Activated CD4-positive, alpha-beta T cell treated with anti-CD3 and anti-CD28 coated beads, Interleukin-2, Interleukin-4, amounts not matched to agents 100 ng/mL and 50 ng/mL, durations not matched to agents 16 hours and 8 hours (primary cell): ENCODE measurements at places on chromosomes 2 and 18.

DNA sequence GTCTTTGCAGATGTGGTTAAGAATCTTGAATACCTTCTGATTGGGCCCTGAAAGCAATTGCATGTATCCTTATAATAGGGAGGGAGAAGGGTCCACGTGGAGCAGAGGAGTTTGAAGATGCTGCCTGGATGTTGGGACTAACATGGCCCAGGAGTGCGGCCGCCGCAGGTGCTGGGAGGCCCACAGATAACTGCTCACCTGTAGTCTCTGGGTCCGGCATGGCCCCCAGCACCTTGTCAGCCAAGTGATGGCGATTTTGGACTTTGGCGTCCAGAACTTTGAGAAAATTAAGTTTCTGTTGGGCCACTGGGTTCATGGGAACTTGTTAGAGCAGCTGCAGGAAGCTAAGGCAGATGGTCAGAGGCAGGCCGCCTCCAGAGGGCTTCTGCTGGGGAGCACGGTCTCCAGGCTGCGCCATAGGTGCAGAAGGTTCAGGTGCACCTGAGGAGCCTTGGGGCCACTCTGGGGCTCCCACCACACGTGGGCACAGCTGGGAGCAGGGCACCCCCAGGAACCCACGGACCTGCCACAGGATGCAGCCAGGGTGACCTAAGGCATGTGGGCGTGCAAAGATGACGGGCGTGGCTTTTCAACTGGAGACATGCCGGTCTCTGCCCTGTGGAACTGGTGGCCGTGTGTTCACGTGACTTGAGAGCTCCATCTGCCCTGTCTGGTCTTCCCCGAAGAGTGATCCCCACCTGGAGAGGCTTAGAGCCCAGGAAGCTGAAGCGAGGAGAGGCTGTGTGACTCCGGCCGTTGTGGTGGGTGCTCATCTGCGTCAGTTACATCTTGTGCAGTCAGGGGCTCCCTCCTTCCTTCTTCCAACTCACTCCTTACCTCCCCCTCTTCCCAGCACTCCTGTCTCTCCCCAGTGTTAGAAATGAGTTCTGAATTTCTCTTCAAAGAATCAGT is 277.3 kb downstream of the AGAP1 start:
- DNase-seq = no peak

DNA sequence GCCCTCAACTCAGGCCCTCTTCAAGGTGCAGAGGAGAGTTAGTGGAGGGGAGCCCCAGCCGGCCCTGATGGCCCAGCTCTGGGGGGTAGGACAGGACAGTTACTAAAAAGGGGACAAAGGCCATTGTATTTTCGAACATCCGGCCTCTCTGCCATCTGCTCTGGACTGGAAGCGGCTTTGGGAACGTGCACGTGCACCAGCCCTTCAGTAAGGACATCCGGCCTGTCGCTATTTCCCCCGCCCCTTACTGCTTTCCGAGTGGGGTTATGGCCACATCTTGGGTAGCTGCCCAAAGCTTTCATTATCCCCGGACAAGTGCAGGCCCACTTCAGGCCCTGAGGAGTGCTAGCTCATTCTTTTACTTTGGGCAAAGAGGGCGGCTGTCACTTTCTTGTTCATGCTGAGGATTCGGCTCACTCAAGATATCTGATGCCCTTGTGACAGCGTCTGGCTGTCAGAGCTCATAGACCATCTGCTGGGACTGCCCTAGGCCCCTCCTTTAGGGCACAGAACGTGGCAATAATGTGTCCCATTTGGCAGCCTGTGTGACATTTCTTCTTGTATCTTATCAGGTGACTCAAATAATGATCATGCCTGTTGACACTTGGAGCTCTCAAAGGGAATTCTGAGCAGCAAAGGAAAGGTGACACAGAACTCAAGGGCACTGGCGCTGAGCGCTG is 17.5 kb downstream of the SLC4A3 start:
- no peak for DNase-seq

GRCh38 chr2:71704688-71705087 is 251.3 kb downstream of the DYSF start:
- no peak for DNase-seq

GRCh38 chr18:48966523-48966922 is 15.8 kb upstream of the SMAD7 start:
- DNase-seq = no peak

DNA sequence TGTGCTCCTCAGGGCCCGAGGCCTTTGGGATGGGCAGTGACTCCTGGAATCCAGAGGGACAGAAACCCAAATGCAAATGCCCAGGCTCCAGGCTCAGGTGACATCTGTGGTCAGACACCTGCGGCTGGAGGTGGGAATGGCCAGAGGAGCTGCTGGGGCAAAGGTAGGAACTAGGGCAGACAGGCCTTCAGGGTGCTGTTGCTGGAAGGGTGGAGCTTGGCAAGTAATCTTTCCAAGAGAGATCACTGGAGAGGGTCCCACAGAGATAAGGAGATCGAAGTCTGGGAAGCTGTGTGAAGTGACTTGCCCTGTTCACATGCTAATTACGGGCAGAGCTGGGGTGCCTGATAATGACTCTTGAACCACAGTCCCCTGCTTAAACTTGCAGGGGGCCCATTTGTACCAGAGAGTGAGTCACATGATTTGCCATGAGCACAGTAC is 82.4 kb downstream of the ACAA2 start:
- no peak for DNase-seq

DNA sequence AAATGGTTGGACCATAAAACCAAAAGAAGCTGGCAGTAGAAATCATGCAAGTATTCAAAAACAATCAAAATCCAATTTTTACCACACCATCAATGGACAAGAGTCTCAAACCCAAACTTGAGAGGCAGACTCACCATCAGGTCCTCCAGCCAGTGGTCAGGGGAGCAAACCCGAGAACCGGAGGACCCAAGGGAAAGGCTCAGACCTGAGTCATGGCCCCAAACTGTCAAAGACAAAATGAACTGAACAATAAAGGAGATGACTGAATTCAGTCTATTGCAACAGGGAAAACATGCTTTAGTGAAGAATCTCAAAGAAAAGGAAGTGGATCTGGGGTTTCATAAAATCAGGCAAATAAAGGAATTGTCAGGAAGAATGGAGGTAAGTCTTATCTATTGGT is 150.7 kb upstream of the MGAT5 start:
- no peak for DNase-seq

DNA sequence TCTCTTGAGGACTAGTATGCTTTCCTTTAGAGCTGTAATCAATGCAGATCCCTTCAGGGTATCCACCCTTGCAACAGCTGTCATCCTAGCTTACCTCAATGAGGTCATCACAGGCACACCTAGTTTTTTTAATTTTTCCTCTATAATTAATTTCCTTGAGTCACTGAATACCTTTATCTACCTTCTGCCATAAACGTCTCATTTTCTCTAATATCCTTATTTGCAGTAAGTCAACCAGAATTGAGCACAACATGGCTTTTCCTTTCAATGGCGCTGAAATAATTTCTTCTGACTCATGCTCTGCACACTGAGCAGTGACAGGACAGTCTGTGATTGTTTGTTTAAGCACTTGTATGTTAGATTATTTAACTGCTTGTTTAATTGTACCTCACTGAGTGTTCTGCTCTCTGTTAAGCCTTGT is 49.4 kb downstream of the ETAA1 start:
- DNase-seq = no peak

- DNase-seq = no peak
These were observed 7.1 kb downstream of the CCNYL1 start for GRCh38 chr2:207718521-207718920.

DNA sequence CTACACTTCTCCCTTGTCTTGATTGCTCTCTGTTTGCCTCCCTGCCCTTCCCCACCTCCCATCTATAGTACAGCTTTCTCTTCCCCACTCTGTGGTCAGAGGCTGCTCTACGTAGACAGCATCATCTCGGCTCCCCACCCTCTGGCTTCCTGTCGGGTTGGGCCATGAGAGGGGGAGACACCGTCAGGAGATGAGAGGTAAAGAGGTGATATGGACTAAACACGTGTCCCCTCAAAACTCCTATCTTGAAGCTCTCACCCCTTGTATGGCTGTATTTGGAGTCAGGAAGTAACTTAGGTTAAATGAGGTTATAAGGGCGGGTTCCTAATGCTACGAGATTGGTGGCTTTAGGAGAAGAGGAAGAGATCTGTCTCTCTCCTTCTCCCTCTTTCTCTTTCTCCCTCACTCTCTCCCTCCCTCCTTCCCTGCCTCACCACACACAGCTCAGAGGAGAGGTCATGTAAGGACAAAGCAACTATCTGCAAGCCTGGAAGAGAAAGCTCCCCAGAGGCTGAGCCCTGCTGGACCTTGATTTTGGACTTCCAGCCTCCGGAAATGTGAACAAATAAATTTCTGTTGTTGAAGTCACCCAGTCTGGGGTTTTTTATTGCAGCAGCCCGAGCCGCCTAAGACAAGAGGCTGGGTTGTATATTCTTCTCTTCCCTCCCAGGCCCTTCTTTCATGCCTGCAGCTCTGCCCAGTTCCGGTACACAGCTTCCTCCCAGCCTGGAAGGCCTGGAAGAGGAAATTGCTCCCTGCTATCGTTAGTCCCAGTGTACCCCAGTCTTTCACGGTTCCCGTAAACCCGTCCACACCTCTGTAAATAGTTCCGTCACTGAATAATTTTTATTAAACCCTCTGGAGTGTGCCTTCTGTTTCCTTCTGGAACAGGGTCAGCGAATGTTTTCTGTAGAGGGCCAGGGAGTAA is 138.0 kb downstream of the AKAIN1 start:
- DNase-seq = no peak

- DNase-seq = no peak
These were observed 26.1 kb upstream of the TMX3 start for GRCh38 chr18:68740966-68741365.

GRCh38 chr18:2589345-2590068 is 18.1 kb downstream of the NDC80 start:
- DNase-seq = no peak

- no peak for DNase-seq
These were observed 46.1 kb downstream of the NRP2 start for GRCh38 chr2:205728366-205728765.

GRCh38 chr18:47543080-47543479 is 291.6 kb upstream of the SKOR2 start:
- no peak for DNase-seq

- no peak for DNase-seq
These were observed 75.4 kb downstream of the TAF4B start for GRCh38 chr18:26301681-26302080.

GRCh38 chr2:24423095-24423494 is 62.8 kb upstream of the ITSN2 start:
- no peak for DNase-seq

- DNase-seq = no peak
These were observed 464.1 kb upstream of the CRIM1 start for GRCh38 chr2:35891528-35891927.

DNA sequence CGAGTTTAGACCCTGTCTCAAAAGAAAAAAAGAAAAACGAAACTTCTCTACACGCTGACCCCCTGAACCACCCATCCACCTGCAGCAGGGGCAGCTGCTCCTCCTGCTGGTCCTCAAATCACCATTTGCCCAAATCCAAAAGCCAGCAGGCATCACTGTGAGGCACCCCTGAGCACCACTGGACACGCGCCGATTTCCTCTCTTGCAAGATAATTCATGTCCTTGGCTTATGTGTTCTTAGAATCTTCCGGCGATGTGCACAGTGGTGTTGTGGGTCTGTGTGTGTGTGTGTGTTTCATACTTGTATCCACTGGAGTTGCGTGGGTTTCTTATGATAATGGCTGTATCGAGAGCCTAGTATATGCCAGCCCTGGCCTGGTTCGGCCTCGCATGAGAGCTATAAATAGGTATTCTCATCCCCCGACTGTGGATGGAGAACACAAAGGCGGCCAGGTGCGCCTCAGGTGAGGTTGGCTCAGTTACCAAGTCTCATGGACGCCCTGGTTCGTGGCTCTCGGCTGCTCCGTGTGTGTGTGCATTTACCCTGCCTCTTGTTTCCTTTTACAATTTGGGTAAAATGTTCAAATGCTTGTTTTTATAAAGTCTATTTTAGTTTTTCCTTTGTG is 235.5 kb downstream of the HDAC4 start:
- no peak for DNase-seq

DNA sequence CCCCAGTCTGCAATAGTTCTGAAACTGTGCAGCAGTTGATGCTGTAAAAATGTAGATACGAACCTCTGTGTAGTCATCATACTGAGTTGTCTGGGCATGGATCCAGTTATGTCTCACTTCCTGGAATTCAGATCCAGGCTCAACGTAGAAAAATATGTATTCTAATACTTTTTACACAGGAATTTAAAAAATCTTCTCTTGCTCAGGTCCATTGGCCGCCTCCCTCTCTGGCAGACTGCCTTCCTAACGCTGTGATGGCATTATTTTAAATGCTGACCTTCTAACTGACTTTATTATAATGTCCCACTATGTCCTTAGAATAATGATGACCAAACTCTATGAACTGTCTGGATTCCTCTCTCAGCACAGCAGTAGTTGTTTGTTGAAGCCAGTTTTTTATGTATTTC is 119.6 kb downstream of the FEZ2 start:
- no peak for DNase-seq

DNA sequence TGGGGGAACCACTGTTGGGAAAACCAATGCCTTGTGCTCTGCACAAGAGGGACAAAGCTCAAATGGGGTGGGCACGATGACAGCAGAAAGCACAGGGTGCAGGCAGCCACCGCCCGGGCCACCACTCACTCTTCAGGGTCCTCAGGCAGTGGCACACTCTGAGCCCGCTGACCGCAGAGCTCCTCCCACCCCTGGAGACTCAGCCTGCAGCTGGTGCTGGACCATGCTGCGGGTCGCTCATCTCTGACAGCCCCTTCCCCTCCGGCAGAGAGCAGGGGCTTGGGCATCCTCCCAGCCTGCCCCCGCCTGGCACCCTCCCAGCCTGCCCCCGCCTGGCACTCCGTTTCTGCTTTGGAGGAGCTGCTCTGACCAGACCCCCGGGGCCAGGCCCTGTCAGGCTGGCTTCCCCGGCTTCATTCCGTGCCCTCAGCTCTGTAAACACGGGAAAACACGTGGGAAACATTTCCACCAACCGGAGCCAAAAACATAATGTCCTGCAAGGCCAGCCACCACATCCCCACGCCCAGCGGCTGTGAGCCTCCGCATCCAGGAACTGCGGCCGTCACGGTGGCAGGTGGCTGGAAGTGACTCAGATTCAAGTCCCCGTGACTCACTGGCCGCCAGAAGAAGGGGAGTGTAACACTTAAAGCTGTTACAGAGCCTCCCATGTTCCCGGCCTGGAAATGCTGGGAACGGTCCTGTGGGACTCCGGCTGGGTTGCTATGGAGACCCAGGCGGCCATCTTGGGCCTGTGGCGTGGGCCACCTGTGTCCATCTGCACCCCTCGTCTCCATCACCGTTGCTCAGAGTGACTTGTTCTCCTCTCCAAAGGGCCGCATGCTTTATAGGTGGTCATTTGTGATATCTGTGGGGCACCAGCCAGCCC is 6.8 kb upstream of the SNED1 start:
- no peak for DNase-seq

DNA sequence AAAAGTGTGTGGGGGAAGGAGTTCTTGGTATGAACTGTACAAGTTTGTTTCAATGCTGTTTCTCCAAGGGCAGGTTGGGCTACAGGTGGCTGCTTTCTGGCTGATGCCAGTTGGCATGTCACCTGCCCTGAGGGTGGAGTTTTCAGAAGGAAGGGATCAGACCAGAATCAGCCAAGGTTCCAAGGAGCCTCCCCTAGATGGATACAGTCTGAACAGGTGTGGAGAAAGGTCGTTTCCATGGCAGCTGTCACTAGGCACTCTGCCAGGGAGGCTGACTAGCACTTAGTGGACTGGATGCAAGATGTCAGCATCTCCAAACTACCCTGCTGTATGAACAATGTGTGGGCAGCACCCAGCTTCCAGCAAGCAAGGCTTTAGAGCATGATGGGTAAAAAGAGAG is 444.4 kb upstream of the HNRNPA3 start:
- DNase-seq = no peak
